Renal cortex interstitium (tissue), 15 donors: ENCODE measurements at places on chromosomes 1 and 21.
A peak's percentile ranks its signal among the peaks of the same experiment; 100 is the strongest.

- DNase-seq, result no peak
These were observed 49.4 kb downstream of the WDR4 start for GRCh38 chr21:42829954-42830353.

- DNase-seq, result no peak
These were observed 5.1 kb downstream of the DNAJB4 start for GRCh38 chr1:78009836-78010235.

- DNase-seq, result no peak
These were observed 1.1 kb downstream of the COL18A1 start for GRCh38 chr21:45405819-45406762.

DNA sequence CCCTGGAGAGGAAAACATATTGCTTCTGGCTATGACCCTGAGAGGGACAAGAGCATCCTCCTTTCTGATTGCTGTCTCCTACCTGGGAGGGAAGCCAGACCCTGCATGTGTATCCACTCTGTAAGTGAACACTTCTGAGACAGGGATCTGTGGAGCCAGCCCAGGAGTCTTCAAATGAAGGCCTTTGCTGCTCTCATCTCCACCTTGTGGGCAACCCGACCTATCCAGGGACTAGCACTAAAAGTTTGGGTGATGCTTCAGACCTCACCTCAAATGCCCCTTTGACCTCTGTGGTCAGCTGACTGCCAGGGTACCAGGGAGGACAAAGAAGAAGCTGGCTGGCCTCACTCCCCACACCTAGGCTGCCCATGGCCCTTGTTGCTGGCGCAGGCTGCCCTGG is 64.7 kb downstream of the KCND3 start:
- no peak for DNase-seq

- DNase-seq, result no peak
These were observed 4.1 kb upstream of the RBP7 start for GRCh38 chr1:9992910-9993309.

DNA sequence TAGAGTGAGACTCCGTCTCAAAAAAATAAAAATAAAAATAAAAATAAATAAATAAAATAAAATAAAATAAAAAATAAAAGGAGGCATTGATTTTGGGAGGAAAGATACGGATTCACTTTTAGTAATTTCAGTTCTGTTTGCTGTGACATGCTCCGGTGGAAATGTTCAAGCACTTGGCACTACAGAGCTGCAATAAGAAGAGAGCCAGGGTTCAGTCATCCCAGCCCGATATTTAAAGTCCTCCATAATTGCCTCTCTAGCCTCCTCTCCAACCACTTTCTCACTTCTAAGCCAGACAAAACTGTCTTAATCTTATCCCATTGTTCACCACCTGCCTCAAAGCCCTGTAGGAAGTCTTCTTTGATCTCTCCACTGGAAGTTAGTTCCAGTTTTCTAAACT is 55.0 kb upstream of the MACF1 start:
- DNase-seq, result no peak

DNA sequence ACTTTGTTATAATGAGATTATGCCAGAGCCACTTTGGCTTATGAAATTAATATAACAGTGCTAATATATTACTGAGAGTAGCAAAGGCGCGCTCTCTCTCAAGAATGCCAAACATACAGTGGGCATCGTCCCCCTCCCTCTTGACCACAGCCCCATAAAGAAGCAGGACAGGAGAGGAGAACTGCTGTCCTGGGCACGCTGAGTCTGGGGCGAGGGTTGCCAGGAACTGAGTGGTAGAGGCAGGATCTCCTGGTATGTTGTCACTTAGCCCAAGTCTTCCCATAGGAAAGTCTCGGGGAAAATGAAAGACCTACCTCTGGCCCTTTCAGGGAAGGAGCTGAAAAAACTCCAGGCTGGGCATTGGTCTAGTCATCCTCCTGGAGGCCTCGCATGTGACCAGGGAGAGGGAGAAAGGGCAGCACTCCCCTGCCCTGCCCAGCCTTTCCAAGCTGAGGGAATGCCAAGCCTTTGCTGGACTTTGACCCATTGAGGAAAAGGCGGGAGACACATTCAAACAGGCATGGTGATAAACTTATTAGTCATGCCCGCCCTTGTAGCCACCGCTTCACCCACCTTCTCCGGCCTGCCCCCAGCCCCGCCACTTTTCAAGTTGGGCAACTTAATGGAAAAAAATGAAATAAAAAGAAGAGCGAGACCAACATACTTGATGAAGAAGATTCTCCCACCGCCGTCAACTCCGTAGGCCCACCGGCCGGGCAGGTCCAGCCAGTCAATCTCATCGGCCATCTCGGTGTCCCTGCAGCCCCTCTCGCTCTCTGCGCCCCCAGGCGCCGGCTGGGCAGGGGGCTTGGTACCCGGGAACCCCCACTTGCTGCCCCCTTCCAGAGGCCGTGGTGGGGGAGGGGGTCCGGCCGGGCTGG is 17.4 kb upstream of the PLEKHA6 start:
- no peak for DNase-seq

- no peak for DNase-seq
These were observed 14.0 kb downstream of the ETS2 start for GRCh38 chr21:38819719-38820159.

- DNase-seq, result no peak
These were observed 21.9 kb downstream of the TMCC2 start for GRCh38 chr1:205249651-205250050.

GRCh38 chr1:214979191-214979590 is 103.3 kb upstream of the KCNK2 start:
- DNase-seq, result no peak

DNA sequence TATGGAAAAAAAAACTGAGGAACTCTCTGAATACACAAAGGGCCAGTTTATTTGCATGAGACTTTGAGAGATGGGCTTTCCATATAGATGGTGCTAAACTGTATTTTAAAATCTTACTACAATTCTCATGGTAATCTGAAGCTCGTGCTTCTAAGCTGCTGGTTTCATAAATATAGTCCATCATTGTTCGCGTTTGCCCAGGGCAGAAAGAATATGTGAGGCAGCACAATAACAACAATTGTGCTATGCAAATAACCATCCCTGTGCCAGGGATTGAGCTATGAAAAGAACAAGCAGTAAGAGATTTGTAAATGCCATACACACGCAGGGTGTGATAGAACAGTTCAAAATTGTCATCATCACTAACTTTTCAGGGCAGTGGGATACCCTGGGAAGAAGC is 4.9 kb upstream of the EPS15 start:
- no peak for DNase-seq

DNA sequence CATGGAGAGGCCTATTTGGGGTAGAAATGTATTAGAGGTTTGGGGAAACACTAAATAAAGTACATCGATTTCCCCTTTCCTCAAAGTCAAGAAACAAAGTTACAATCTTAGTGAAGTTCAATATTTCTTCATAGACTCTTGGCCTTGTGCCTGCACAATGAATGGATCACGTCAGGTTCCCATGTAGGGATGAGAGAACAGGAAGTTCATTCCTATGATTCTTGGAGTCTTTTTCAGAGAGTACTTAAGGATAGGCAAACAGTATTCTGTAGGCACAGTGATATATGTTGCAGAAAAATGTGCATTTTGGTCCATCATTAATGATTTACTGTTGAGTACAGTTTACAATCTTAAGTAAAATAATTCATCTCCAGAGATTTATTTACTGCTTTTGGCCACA is 275.5 kb downstream of the RGS7 start:
- no peak for DNase-seq

- DNase-seq, result no peak
These were observed 12.4 kb upstream of the LRIF1 start for GRCh38 chr1:110976089-110976488.

DNA sequence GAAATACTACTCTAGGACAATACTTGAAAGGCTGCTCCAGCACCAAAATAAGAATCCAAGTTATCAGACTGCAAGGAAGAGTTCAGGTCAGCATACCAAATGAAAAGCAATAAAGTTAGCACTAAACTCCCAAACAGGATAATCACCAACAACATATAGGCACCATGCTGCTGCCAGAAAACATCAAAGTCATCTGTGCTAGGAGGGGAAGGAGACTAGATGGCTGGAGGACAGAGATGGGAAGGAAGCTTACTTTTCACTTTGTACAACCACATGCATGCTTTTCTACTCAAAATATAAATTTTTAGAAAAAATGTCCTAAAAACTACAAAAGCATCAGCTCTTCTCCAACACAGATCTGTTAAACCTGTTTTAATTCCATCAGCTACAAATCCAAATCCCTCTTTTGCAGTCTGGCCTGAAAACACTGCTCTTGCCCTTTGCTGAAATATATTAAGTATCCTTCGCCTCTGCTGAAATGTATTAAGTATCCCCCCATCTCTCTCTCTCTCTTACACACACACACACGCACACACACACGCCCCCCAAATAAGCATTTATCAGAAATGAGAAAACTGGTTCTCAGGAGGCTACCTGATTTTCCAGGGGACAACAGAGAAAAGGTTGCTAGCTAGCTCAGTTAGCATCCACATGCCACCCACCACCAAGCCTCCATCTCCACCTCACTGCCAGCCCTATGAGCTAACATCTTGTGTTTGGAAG is 1.5 kb downstream of the GATAD2B start:
- DNase-seq, result no peak

DNA sequence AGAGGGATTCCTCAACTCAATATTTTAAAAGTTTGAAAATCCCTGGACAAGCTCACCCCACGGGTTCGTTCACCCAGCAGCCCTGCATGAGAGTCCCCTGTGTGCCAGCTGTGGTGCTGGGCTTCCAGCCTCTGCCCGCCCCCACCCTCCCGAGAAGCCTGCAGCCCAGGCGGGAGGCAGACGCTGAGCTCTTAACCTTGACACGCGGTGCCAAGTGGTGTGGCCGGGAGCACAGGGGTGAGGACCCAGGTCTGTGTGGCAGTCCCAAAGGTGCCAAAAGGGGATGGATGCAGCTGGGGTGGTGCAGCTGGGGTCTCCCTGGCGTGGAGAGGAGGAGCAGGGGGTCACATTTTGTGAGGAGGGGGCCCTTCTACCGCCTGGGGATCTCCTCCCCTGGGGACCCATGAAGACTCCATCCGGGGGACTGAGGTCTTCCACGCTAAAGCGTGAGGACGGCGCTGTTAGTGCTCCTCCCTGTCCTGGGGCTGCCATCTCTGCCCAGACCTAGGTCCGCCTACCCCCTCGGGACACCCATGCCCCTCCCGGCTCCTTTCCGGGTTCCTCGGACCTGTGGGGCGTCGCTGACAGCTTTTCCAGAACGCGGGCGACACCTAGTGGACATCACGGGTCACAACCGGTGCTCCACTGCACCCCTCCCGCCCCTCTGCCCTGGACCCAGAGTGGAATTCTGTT is 12.9 kb downstream of the PLA2G2F start:
- peak; percentile 44 for DNase-seq

- no peak for DNase-seq
These were observed 49.6 kb downstream of the ANGPTL1 start for GRCh38 chr1:178821134-178821866.

DNA sequence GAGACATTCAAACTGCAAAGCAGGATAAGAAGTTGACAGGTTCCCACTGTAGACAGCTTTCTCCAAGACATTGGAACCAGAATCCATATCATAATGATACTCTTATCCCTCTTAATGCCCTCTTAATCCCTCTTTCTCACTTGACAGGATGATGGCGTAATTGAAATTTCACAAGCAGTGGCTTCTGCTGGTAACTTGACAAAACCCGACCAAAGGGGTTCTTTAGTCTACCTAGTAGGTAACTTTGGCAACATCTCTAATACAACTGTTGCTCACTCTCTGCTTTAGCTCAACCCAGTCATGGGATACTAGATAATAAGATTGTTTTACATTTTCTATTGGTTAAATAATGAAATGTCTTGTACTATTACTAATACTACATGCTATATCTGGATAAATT is 34.7 kb downstream of the S100A10 start:
- no peak for DNase-seq

DNA sequence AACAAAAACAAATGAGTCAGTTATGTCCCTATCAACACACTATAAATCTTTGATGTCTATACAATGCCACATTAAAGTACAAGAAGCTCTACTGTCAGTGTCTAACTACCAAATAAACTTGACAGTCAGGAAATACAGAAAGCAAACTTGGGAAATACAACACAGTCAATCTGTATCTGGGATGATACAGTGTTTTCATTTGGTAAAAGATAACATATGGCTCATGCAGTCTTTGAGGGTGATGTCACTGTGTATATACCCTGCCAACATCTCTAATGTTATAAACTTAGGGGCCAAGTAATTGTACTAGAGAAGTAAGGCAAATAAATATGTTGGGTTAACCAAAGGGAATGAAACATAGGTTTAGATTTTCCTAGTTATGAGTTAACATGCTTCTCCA is 552.5 kb upstream of the ADAMTS5 start:
- DNase-seq, result no peak

DNA sequence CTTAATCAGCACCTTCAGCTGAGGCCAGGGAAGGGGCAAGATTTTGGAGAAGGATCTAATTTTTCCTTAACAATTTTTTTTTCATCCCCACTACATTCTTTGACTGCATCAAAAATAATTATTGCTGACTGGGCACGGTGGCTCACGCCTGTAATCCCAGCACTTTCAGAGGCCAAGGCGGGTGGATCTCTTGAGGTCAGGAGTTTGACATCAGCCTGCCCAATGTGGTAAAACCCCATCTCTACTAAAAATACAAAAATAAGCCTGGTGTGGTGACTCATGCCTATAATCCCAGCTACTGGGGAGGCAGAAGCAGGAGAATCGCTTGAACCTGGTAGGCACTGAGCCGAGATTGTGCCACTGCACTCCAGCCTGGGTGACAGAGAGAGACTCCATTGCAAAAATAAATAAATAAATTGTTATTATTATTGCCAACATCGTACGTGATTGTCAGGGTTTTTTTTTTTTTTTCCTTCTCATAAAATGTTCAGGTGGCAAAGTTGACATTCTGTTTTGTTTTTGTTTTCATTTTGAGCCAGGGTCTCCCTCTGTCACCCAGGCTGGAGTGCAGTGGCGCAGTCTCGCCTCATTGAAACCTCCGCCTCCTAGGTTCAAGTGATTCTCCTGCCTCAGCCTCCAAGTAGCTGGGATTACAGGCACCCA is 37.3 kb upstream of the MORC3 start:
- DNase-seq, result no peak

DNA sequence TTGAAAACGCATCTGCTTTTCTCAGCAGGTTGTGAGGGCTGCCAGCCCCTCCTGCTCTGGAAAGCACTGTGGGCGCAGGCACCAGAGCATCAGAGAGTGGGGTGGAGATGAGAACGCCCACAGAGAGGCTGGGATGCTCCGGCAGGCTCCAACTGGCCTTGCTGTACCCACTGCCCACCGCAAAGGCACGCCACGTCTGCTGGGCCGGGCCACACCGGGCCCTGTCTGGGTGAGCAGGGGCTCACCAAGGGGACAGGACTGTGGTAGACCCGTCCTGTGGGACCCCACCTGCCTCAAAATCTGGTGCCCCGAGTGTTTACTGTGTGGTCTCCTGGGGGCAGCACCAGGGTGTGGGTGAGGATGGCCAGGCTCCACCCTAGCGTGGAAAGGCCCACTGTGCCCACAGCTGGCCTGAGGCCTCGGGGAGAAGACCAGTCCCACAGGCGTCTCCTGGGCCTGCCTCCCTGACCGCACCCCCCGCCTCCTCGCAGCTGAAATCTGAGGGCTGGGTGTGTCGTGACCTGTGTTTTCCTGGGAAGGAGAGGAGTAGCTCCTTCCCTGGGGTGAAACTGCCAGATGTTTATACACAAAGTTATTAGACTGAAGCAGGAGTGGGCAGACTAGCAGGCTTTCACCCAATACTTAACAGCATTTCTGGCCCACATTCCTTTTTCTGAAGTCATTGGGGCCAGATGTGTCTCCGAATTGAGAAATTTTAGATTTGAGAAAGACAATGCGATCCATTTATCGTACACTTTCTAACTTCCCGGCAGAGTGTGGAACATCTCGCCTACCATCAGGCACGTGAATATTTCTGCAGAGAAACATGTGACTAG is 53.8 kb downstream of the STUM start:
- DNase-seq, result no peak
